ENCODE measurements at places on chromosomes 7 and 10. TPM values are rescaled to one million over a fixed set of nuclear protein-coding genes. Genes with fewer than 3 reads are reported as not detected.

DNA sequence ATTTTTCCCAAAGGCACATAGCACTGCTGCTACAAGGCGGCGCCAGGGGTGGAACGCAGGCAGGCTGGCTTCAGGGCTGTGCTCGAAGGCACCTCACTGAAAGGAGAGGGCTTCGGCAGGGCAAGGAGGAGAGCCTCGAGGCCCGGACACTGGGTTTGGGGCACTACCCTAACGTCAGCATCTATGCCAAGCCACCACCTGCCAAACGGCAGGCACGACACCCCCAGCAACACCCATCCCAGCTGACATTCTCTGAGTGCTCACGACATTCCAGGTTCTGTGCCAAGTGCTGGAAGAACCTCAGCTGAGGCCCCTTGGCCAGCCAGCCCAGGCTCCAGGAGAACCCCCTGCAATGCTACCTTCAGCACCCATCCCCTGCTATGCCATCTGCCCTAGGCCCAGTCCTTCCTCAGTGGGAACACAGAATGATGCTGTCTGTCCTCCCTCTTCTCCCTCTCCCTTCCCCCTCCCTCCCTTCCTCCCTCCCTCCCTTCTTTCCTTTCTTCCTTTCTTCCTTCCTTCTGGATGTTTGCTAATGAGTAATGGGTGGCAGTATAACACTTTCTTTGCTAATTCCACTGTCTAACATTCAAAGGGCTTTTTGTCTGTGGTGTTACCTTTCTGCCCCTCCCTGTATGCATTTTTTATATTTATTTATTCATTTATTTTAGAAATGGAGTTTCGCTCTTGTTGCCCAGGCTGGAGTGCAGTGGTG, 24.3 kb downstream of the ZCCHC24 start:
- H3K4me3 ChIP-seq: no peak overlapping the region
- H3K36me3 ChIP-seq: no peaks in the 10 kb centered on the region
- H3K27me3 ChIP-seq: no peaks in the 10 kb centered on the region
- no peak for DNase-seq
- no peaks in the 10 kb centered on the region for H3K4me1 ChIP-seq
- H3K27ac ChIP-seq: no peak overlapping the region

ALOX5 gene
- 0.60 TPM for total RNA-seq

NPVF gene
- total RNA-seq: not detected

VPS37D gene
- total RNA-seq: 1.1 TPM

PALD1 gene
- 6.6 TPM for total RNA-seq

OR13A1 gene
- not detected for total RNA-seq

AEBP1 gene
- 30.4 TPM for total RNA-seq

GRCh38 chr7:131970602-131971001, 414.2 kb upstream of the PODXL start:
- no peak overlapping the region for H3K27ac ChIP-seq
- no peak for DNase-seq
- no peaks in the 10 kb centered on the region for H3K4me1 ChIP-seq
- no peaks in the 10 kb centered on the region for H3K27me3 ChIP-seq
- no peaks in the 10 kb centered on the region for H3K36me3 ChIP-seq
- H3K4me3 ChIP-seq: no peak overlapping the region

DNA sequence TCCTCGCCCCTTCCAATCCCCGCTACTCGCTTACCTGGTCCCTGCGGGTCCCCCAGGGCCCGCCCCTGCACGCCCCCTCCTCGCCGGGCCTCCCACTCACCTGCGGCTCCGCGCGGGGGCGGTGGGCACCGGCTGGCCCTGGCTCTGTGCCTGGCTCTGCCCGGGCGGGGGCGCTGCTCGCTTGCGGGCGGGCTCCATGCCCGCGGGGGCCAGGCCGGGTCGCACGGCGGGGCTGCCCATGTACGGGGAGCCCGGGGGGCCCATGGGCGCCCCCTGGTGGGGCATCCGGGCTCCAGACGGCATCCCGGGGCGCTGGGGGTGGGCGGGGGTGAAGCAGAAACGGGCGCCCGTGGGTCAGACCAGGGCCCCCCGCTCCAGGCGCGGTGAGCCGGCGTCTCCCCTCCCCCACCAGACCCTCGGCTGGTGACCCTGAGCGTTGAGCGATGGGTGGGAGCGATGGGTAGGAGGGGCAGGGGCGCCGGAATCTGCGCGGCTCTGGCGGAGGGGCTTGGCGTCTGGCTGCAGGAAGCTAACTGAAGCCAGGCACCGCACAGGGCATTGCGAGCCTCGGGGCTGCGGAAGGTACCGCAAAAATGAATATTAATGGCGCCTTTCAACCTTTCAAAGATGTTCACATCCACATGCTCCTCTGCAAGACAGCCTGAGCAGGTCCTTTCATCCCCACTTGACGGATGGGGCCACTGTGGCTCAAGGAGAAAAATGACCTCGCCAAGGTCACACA, 3.0 kb downstream of the SMARCD3 start:
- DNase-seq: peak; percentile 76
- peaks cover 40% of the 10 kb centered on the region for H3K4me1 ChIP-seq
- no peaks in the 10 kb centered on the region for H3K36me3 ChIP-seq
- no peak overlapping the region for H3K27ac ChIP-seq

KEL gene
- total RNA-seq: 0.49 TPM

- no peaks in the 10 kb centered on the region for H3K27me3 ChIP-seq
- no peak overlapping the region for H3K4me3 ChIP-seq
- H3K4me1 ChIP-seq: peaks cover 7% of the 10 kb centered on the region
- H3K36me3 ChIP-seq: no peaks in the 10 kb centered on the region
- DNase-seq: no peak
Measured at GRCh38 chr7:116984917-116985316, 31.6 kb downstream of the ST7 start.

GRCh38 chr7:37446371-37446770, 2.3 kb downstream of the ELMO1 start:
- no peak for DNase-seq
- no peaks in the 10 kb centered on the region for H3K27me3 ChIP-seq
- peak overlapping the region; percentile 92 for H3K4me3 ChIP-seq
- H3K4me1 ChIP-seq: peaks cover 53% of the 10 kb centered on the region
- peaks cover 20% of the 10 kb centered on the region for H3K36me3 ChIP-seq

DNA sequence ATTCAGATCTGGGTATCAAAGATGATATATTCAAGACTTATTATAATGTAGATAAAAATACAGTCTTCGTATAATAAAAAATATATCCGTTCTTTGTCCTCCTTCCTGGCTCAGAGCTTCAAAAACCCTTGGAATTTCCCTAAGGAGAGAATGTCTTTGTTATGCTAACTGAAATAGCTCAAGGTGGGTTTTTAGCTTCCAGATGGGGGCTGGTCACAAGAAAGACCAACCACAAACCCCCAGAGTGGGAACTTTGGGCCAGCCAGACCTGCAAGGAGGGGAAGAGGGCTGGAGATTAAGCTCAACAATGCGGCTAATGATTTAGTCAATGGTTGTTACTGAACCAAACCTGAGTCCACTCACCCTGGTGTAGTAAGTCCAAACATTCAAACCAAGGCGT, 196.4 kb downstream of the SDHAF3 start:
- no peak overlapping the region for H3K27ac ChIP-seq
- DNase-seq: no peak
- H3K4me1 ChIP-seq: no peaks in the 10 kb centered on the region
- H3K4me3 ChIP-seq: no peak overlapping the region
- H3K36me3 ChIP-seq: no peaks in the 10 kb centered on the region

FAM24B gene
- 10.6 TPM for total RNA-seq

SYT15 gene
- total RNA-seq: 0.98 TPM
